Stimulated activated CD4-positive, alpha-beta T cell treated with anti-CD3 and anti-CD28 coated beads, Interleukin-1b, Interleukin-23, amount 100 ng/mL, for 1 hour (primary cell): ENCODE measurements at places on chromosomes 6 and 20.
A peak's percentile ranks its signal among the peaks of the same experiment; 100 is the strongest.

DNA sequence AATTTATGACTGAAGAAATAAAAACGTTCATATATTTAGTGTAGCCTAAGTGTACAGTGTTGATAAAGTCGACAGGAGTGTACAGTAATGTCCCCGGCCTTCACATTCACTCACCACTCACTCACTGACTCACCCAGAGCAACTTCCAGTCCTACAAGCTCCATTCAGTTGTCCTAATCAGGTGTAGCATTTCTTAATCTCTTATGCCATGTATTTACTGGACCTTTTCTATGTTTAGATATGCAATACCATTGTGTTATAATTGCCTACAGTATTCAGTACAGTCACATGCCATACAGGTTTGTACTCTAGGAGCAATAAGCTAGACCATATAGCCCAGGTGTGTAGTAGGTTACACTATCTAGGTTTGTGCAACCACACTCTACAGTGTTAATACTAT, 610.2 kb upstream of the NOX3 start:
- no peak for DNase-seq

- no peak for DNase-seq
These were observed 3.3 kb downstream of the CST11 start for GRCh38 chr20:23449421-23449820.

DNA sequence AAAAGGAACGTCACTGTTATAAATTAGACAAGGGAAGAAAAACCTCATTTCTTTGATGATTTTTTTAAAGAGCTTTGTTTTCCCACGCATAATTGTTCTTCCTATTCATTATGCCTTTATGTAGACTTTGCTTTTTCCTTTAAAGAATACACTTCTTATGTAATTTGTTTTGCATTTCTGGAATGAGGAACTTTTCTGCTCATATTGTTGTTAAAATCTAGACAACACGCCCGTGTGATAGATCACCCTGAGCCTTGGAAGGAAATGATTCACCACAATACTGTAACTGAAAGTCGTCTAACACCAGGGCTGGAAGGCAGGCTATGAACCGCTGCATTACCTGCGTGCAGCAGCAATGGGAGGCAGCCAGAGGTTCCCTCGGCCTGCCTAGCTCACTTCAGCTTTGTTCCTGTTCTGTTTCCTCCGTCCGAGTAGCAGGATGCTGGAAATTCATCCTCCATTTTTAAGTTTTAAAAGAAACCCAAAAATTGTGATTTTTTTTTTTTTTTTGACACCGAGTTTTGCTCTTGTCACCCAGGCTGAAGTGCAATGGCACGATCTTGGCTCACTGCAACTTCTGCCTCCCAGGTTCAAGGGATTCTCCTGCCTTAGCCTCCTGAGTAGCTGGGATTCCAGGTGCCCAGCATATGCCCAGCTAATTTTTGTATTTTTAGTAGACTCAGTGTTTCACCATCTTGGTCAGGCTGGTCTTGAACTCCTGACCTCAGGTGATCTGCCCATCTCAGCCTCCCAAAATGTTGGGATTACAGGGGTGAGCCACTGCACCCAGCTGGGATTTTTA, 49.6 kb upstream of the ZNF217 start:
- peak; percentile 22 for DNase-seq

DNA sequence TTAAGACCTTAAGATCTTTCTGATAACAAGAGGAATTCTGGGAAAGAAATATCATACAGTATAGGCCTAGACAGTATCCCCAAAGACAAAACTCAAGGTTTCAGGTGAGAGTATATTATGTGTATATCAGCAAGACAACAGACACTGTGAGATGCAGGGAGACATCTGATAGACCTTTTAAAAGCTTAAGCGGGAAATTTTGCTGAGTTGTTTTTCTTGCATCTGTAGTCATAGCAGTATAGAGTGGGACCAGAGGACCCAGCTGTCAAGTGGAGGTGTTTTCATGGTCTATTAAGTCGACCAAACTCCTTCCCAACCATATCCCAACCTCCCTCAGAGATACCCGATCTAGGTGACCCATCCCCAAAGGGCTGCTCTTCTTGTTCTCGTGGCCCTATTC, 98.1 kb upstream of the THEMIS start:
- DNase-seq: no peak

- DNase-seq: no peak
These were observed at the start of gene SPEF1 for GRCh38 chr20:3781153-3781910. SPEF1 (minus strand) TSS chr20:3781448; CDS start chr20:3781287, 161 bp downstream.

GRCh38 chr6:6246544-6246943, 73.9 kb downstream of the F13A1 start:
- DNase-seq: no peak

DNA sequence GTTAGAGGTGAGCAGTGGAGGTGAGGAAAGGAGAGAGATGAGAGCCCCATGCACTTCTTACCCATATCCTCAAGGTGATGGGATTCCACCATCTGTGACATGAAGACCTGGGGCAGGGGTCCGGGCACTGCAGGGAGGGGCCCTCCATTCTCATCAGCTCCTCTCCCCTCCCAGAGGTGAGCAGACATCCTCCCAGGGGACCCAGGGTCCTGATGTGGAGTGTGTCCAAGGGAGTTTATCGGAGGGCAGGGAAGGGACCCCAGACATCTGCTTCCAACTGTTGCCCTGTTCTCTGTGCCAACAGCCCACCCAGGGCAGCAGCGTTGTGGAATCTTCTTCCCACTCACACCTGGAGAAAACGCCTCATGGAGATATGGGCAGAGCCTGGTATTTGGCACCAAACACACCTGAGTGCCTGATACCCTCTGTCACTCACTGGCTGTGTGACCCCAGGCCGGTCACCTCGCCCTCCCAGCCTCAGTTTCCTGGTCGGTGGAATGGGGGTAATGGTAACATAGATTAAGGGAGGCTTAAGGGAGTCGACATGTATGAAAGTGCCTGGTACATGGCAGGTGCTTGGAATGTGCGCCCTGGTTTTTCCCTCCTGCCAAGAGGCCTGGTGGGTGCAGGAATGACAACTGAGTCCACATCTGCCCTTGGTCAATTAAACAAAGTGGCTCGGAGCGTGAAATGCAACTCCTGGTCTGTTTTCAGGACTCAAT, 227.9 kb downstream of the PREX1 start:
- no peak for DNase-seq

- DNase-seq: peak; percentile 5
These were observed 42.0 kb upstream of the LY86 start for GRCh38 chr6:6546318-6547109.

- DNase-seq: no peak
These were observed 18.5 kb downstream of the CHD6 start for GRCh38 chr20:41599699-41600104.

GRCh38 chr6:148222846-148223245, 119.8 kb upstream of the SASH1 start:
- no peak for DNase-seq

DNA sequence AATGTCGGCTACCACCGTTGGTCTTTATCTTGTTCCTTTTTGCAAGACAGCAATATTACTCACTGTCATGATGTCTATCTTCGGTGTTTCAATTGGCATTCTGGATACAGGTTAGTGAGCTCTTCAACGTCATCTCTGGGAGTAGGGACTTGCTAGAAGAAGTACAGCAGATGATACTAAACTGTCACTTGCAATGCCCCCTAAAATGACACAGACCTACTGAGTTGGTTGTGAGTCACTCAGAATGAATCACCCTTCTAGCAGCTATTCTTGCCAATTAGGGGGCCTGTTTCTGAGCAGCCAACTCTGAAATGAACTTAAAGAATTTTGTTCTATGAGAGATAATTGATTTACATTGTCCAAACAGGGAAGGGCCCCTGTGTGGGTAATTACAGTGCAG, 176.5 kb downstream of the SLC16A10 start:
- DNase-seq: no peak

- DNase-seq: no peak
These were observed 219.6 kb upstream of the SNX9 start for GRCh38 chr6:157603314-157603940.

- no peak for DNase-seq
These were observed 11.7 kb upstream of the WTAP start for GRCh38 chr6:159715605-159716004.

GRCh38 chr20:35240811-35241293, 14.4 kb downstream of the MMP24 start:
- no peak for DNase-seq

GRCh38 chr6:40425192-40425919, 161.8 kb downstream of the LRFN2 start:
- DNase-seq: no peak

DNA sequence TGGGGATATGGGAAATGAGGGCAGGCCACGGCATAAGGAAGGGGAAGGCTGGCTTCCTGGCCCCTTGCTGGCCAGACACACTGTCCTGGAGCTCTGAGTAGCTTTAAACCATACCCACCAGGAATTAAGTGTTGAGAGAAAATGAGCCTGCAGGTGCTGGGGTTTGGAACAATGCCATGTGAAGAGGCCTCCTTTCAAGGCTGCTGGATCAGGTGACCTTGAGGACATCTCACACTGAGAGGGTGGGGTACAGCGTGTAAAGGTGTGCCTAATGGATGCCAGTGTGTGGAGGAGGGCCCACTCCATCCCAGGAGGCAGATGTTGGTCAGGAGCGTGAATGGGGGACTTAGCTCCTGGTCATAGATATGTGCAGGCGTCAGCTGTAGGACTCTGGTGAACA, 74.8 kb upstream of the MLN start:
- DNase-seq: no peak

- no peak for DNase-seq
These were observed 625 bp upstream of the TNXB start for GRCh38 chr6:32109765-32110160.

DNA sequence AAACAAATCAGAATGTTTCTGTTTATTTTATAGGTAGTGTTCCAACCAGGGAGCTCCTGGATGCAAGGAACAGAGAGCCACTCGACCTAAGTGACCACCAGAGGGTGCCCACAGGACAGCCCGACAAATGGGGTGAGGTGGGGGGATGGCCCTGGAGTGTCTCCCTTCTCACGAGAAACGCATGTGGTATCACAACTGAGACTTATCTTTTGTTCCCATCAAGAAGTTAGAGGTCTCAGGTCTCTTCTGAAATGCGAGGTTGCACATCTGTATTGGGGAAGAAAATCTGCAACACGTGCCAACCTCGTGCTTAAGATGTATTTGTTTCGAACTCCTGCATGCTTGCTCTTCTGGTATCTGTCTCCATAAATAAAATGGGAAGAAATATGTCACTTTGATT, 104.0 kb downstream of the ISM1 start:
- DNase-seq: no peak

DNA sequence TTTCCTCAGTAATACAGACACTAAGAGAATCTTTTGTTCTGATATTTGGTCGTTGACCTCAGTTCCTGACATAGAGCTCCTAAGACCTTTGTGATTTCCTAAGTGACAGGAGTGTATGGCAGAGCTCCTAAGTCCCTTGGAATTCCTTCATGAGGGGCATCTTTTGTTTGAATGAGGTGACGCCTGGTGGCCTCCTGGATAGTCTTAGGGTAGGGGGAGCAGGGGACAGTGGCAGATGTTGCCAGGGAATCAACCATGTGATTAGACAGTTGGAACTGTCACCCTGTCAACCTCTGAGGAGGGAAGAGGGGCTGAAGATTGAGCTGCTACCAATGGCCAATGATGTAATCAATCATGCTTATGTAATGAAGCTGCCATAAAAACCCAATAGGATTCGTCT, 67.0 kb downstream of the DST start:
- no peak for DNase-seq

- no peak for DNase-seq
These were observed 143.0 kb downstream of the GMDS start for GRCh38 chr6:2102316-2102883.

- DNase-seq: no peak
These were observed 140.6 kb upstream of the SLC22A16 start for GRCh38 chr6:110617057-110617456.

- DNase-seq: no peak
These were observed 180.7 kb downstream of the TBXT start for GRCh38 chr6:165986914-165987482.

- DNase-seq: no peak
These were observed 7.9 kb upstream of the BLCAP start for GRCh38 chr20:37535443-37536132.

GRCh38 chr20:35065181-35065580, 27.4 kb downstream of the TRPC4AP start:
- no peak for DNase-seq

- no peak for DNase-seq
These were observed 138.0 kb upstream of the EEF1E1 start for GRCh38 chr6:8240301-8240700.
